ENCODE measurements at places on chromosomes 5 and 9. TPM values are rescaled to one million over a fixed set of nuclear protein-coding genes. Genes with fewer than 3 reads are reported as not detected.

DNA sequence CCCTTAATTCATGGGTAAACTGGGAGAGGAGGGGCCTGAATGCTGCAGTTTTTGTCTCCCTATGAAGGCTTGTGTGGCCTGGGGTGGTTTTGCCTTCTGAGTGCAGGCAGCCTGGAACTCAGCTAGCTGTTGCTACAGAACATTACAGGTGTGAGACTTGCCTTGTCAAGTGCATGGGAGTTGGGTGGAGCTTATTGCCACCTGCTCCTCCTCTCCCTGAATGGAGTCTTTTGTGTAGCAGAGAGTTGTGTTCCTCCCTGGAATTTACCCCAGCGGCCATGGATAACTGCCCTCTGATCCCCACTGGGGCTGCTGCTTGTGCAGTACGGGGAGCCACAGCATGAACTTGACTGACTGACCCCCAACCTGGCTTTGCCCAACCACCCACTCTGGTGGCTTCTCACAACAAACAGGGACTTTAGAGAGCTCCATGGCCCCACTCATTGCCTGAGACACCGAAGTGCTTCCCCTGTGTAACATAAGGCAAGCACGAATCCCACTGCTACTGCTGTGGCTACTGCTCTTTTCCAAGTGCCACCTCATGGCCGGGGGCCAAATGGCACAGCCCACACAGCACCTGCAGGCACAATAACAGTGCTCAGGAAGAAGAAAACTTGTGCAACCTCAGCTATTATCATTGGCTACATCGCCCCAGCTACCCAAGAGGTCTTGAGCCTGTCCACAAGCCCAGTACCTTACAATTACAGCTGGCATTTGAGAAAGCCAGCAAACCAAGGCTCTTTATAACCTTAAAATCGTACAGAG lies 942.9 kb downstream of the CDH18 start:
- peaks cover 10% of the 10 kb centered on the region for H3K4me1 ChIP-seq
- no peak overlapping the region for H3K4me3 ChIP-seq
- no peaks in the 10 kb centered on the region for H3K27me3 ChIP-seq
- no peak overlapping the region for H3K27ac ChIP-seq

DNA sequence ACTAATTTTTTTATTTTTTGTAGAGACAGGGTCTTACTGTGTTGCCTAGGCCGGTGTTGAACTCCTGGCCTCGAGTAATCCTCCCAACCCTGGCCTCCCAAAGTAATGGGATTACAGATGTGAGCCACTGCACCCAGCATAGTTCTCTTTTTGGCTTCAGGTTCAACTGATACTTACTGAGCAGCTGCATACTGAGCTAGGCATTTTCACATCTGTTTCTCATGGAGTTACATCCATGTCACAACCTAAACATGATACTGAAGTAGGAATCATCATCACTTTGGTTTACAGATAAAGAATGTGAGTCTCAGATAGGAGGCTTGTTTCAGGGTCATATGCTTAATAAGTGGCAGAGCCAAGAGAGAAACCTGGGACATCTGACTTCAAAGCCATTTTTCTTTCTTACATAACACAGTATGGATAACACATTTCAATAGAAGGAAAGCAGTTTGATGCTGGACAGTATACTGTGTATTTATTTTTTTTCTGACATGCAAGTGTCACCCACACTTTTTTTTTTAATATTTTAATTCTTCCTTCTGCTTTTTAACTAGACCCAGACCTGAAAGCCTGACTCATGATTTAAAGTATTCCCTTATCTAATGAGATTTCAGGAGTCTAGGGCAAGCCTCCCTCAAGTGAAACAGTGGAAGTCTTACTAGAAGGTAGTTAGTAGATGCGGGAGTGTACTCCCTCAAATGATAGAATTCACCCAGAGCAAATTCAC lies 90.8 kb downstream of the HACD4 start:
- no peak for DNase-seq
- H3K27me3 ChIP-seq, result no peaks in the 10 kb centered on the region
- H3K4me3 ChIP-seq, result no peak overlapping the region
- H3K36me3 ChIP-seq, result peaks cover 5% of the 10 kb centered on the region
- no peak overlapping the region for H3K27ac ChIP-seq

- DNase-seq, result peak; percentile 79
- peaks cover 14% of the 10 kb centered on the region for H3K4me1 ChIP-seq
- peak overlapping the region; percentile 58 for H3K4me3 ChIP-seq
- no peak overlapping the region for H3K27ac ChIP-seq
- H3K36me3 ChIP-seq, result no peaks in the 10 kb centered on the region
These were observed 586 bp upstream of the MTAP start for GRCh38 chr9:21801683-21802417.

- no peak overlapping the region for H3K27ac ChIP-seq
- peaks cover 8% of the 10 kb centered on the region for H3K36me3 ChIP-seq
- H3K27me3 ChIP-seq, result no peaks in the 10 kb centered on the region
These were observed 79.8 kb downstream of the RICTOR start for GRCh38 chr5:38994324-38994927.

Gene HCN1
- not detected for total RNA-seq

DNA sequence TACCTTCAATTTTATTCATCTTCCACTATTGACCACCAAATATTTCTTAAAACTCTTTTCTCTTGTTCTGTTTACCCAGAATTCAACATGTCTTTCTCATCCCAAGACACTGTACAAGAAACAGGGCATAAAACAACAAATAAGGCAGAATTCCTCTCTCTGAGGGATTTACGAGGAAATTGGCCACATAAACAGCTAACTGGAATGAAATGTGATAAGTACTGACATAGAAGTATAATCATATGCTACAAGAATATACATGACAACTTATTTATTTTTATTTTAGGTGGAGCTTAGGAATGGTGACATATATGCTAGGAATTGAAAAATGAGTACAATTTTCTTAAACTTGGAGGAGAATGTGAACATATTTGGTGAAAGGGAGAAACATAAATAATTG lies 48.8 kb upstream of the FBN2 start:
- DNase-seq, result no peak
- no peaks in the 10 kb centered on the region for H3K27me3 ChIP-seq
- H3K4me3 ChIP-seq, result no peak overlapping the region
- H3K4me1 ChIP-seq, result no peaks in the 10 kb centered on the region
- no peak overlapping the region for H3K27ac ChIP-seq
- H3K36me3 ChIP-seq, result no peaks in the 10 kb centered on the region

DNA sequence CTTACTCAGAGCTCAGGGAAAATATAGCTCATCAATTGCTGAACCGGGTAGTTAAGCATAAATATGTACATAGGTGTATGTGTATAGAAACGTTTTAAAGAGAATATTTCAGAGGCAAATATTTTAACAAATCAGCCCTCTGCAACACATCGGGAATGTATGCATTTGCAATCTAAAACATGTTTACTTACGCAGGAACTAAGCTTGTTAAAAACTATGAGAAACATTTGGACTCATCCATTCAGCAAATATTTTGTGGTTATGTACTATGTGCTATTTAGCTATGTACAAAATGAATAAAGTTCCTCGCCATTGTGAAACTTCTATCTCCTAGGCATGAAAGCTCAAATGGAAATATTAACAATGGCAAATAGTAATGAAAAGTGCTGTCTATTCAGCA lies 469.9 kb downstream of the ARHGEF28 start:
- no peaks in the 10 kb centered on the region for H3K4me1 ChIP-seq
- no peak overlapping the region for H3K27ac ChIP-seq
- H3K27me3 ChIP-seq, result no peaks in the 10 kb centered on the region
- H3K4me3 ChIP-seq, result no peak overlapping the region
- DNase-seq, result no peak

- H3K27me3 ChIP-seq, result no peaks in the 10 kb centered on the region
- H3K36me3 ChIP-seq, result no peaks in the 10 kb centered on the region
- peak; percentile 67 for DNase-seq
- peaks cover 38% of the 10 kb centered on the region for H3K4me1 ChIP-seq
These were observed 3.0 kb upstream of the SYNPO start for GRCh38 chr5:150637245-150638052.

Data from neural progenitor cell (in vitro differentiated cells).